ENCODE measurements at places on chromosomes 1 and 21. TPM values are rescaled to one million over a fixed set of nuclear protein-coding genes. Genes with fewer than 3 reads are reported as not detected.
A peak's percentile ranks its signal among the peaks of the same experiment; 100 is the strongest.

The FAM72C gene
- total RNA-seq, result 0.09 TPM

The SMCP gene
- not detected for total RNA-seq

DNA sequence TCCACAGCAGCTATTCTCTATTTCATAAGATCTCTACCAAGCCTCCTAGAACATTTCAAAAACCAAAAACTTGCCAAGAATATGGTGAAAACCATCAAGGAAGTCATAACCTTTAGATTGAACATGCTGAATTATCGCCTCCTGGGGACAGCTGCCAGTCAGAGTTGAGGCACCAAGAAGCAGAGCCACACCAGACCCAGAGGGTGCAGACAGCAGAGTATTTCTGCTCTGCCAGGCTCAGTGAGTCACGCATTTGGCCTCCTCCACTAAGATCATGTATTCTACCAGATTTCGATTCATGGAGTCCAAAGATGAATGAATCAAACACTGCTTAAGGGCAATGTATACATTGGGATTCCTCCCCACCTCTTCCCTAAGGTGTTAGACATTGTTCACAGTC lies 2.1 kb downstream of the F3 start:
- DNase-seq, result peak; percentile 30

- DNase-seq, result no peak
Observed at GRCh38 chr1:118947003-118947765, 41.0 kb downstream of the TBX15 start.

DNA sequence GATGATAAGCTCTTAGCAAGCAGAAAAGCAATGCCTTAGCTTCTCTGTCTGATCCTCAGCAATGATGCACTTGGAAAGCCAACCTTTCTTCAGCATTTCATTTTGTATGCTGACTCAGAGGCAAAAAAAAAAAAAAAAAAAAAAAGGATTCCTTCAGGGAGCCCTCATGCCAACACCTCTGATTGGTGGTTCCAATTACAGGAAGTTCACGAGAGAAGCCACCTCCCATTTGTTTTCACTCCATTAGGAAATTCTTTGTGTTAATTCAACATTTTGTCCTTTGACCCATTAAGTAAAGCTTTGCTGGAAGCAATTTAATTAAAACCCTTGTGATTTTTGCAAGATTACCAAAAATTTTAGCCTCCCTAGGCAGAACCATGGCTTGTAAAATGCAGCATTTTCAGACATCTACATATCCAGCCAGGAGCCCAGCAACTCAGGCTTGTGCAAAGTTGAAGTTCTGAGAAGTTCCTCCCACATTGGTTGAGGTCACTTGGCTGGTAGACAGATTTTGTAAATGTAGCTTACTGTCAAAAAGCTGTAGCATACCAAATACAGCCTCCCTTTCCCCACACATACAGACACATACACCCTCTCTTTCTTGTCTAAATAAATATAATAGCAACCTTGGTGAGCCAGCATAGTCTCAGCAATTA lies 27.1 kb upstream of the VTCN1 start:
- no peak for DNase-seq

GRCh38 chr1:70666381-70667140 lies 255.5 kb downstream of the CTH start:
- no peak for DNase-seq

The PROX1 gene
- total RNA-seq, result 59.5 TPM

- DNase-seq, result no peak
Observed at GRCh38 chr1:45820173-45820572, 16.8 kb downstream of the MAST2 start.

The DUSP23 gene
- 25.4 TPM for total RNA-seq

GRCh38 chr1:31238612-31238985 lies 1.1 kb downstream of the NKAIN1 start:
- DNase-seq, result no peak

The TENT5C gene
- total RNA-seq, result 21.6 TPM

DNA sequence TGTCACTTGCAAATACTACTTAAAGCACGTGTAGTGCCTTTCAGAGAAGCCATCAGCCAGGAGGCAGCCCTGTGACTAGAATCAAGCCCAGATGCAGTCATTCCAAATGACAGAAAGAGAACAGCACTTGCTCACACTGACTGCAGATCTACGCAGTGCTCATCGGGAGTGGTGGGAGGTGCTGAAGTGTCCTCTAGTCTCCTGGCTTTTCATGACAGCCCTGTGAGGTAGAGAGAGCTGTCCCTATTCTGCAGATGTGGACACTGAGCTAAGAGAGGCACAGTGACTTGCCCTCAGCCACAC lies 62.3 kb upstream of the EDN2 start:
- no peak for DNase-seq
